Esophagus muscularis mucosa (tissue), 4 donors: ENCODE measurements at places on chromosomes 12 and 14. TPM values are rescaled to one million over a fixed set of nuclear protein-coding genes. Genes with fewer than 3 reads are reported as not detected.

- H3K27me3 ChIP-seq, result no peaks in the 10 kb centered on the region
- H3K27ac ChIP-seq, result no peak overlapping the region
- no peak overlapping the region for H3K4me3 ChIP-seq
These were observed 90.4 kb downstream of the PPP2R5C start for GRCh38 chr14:101851736-101852405.

GRCh38 chr12:24701343-24701742 is 247.6 kb downstream of the BCAT1 start:
- no peak for DNase-seq
- no peak overlapping the region for H3K4me3 ChIP-seq
- H3K27me3 ChIP-seq, result no peaks in the 10 kb centered on the region
- no peaks in the 10 kb centered on the region for H3K4me1 ChIP-seq

DNA sequence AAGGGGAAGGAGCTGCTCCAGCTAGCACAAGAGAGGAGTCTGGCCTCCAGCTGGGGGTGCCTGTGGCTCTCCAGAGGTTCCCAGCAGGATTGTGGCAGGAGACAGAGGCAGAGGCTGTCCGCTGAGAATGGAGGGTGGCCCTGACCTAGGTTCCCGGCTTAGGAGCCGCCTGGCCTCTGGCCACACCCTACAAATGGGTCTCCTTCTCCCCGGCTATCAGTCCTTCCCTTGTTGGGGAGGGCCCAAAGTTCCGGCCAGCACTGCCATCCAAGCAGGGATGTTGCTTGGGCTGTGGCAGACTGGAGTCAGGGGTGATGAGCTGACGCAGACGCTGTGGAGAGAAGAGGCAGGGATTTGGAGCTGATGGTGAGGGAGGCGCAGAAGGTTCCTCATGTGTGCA is 23.1 kb downstream of the SLC6A12 start:
- H3K4me1 ChIP-seq, result peaks cover 18% of the 10 kb centered on the region
- H3K36me3 ChIP-seq, result no peaks in the 10 kb centered on the region
- DNase-seq, result no peak
- peaks cover 62% of the 10 kb centered on the region for H3K27me3 ChIP-seq

GRCh38 chr12:104834607-104835006 is 123.5 kb downstream of the SLC41A2 start:
- no peaks in the 10 kb centered on the region for H3K36me3 ChIP-seq
- no peak overlapping the region for H3K4me3 ChIP-seq
- H3K27me3 ChIP-seq, result no peaks in the 10 kb centered on the region

DNA sequence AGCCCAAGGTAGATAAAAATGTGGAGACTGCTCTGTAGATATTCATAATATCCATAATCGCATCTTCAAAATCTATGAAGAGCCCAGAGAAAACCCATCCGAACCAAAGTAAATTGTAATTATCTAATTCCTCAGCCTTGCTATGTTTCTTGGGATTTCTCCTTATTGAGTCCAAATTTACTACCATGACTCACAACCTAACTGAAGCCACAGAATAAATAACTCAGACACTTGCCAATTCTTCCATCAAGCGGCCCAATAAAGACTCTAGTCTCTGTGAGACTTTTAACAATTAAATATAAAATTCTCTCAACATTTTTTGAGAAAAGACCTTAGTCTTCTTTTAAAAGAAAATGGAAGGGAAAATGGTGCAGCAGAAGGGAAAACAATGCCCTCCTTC is 409.8 kb downstream of the DAD1 start:
- no peak for DNase-seq
- no peaks in the 10 kb centered on the region for H3K4me1 ChIP-seq
- no peak overlapping the region for H3K4me3 ChIP-seq
- no peaks in the 10 kb centered on the region for H3K27me3 ChIP-seq

DNA sequence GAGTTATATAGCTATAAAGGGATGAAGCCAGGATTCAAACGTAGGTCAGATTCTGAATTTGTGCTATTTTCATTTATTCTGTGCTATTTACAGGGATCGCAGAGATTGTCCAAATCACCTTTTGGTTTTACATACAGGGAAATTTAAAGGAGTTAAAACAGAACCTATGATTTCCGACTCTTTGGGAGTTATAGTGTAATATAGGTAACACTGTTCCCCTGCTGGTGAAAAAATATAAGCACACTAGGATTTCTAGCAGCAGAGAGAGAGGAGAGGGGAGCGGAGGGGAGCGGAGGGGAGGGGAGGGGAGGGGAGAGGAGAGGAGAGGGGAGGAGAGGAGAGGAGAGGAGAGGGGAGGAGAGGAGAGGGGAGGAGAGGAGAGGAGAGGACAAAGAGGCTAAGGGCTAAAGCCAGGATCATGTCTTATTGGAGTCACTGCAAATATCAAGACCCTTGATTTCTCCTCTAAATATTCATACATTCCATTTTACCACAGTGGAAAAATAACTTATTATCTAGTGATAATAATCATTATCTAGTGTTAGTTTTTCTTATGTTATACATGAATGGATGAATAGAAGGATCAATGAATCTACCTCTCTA is 46.2 kb upstream of the KCNH5 start:
- H3K36me3 ChIP-seq, result no peaks in the 10 kb centered on the region
- H3K27me3 ChIP-seq, result no peaks in the 10 kb centered on the region
- no peaks in the 10 kb centered on the region for H3K4me1 ChIP-seq
- H3K27ac ChIP-seq, result no peak overlapping the region
- no peak for DNase-seq
- no peak overlapping the region for H3K4me3 ChIP-seq

DNA sequence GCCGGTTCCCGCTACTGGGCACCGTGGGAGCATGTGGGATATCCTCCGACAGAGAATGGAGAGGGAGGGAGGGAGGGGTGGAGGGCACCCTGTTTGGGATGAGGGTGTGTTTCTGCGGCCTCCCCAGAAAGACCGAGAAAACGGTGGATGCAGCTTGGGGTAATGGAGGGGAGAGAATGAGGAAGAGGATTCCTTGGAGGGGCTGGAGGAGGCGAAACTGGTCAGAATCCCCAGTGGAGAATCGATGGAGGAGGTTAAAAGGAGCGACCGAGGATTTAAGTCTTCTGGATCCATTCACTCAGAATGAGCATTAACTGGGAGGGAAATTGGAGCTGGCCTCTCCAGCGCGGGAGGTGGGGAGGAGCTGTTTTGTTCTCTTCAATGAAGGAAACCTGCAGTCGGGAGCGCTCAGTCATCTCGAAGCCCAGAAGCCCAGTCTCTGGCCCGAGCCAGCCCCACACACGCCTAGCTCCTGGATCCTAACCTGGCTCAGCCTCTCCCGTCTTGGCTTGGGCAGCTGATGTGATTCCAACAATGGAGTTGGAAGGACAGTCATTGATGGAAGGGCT is 581 bp downstream of the ARG2 start:
- H3K27me3 ChIP-seq, result no peaks in the 10 kb centered on the region
- no peak for DNase-seq
- H3K4me3 ChIP-seq, result peak overlapping the region; percentile 67
- peaks cover 38% of the 10 kb centered on the region for H3K4me1 ChIP-seq
- peak overlapping the region; percentile 71 for H3K27ac ChIP-seq
- no peaks in the 10 kb centered on the region for H3K36me3 ChIP-seq

DNA sequence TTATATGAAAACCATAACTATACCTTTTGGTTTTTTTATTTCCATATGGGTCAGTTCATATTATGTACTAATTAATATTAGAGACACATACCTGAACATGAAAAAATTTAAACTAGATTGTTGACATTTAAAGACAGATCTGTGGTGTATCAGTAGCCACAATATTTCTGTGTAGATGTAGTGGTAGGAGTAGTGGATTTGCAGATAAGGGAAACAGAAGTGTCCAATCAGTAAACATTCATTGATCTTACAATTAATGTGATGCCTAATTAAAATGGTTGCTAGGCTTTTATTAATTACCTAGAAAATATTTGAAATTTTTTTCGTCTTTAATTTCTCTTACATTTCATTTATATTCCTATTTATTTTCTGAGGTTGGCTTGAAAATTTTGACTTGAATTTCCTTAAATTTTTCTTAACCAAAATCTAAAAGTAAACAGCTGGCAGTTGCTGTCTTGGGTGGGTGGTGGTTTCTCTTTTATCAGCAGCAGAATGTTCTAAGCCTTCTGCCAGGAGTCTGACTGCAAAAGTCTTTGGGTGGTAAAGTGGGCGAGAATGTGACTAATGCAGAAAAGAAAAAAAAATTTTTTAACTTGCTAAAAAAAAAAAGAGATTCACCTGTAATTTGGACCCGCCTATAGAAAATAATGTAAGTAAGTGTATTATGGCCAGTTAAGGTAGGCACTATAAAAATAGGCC is 2.4 kb downstream of the FGFR1OP2 start:
- no peak for DNase-seq
- no peaks in the 10 kb centered on the region for H3K36me3 ChIP-seq

- H3K27me3 ChIP-seq, result no peaks in the 10 kb centered on the region
- H3K36me3 ChIP-seq, result no peaks in the 10 kb centered on the region
- no peak overlapping the region for H3K27ac ChIP-seq
These were observed 33.1 kb upstream of the DICER1 start for GRCh38 chr14:95190346-95190840.

DNA sequence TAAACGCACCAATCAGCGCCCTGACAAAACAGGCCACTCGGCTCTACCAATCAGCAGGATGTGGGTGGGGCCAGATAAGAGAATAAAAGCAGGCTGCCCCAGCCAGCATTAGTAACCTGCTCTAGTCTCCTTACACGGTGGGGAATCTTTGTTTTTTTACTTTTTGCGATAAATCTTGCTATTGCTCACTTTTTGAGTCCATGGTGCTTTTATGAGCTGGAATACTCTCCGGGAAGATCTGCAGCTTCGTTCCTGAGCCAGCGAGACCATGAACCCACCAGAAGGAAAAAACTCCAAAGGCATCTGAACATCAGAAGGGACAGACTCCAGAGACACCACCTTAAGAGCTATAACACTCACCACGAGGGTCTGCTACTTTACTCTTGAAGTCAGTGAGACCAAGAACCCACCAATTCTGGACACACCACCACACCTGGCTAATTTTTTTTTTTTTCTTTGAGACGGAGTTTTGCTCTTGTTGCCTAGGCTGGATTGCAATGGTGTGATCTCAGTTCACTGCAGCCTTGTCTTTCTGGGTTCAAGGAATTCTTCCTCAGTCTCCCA is 6.9 kb upstream of the COPS7A start:
- H3K4me3 ChIP-seq, result no peak overlapping the region
- no peak overlapping the region for H3K27ac ChIP-seq

GRCh38 chr14:36268121-36268520 is 52.3 kb downstream of the MBIP start:
- H3K27me3 ChIP-seq, result no peaks in the 10 kb centered on the region
- no peaks in the 10 kb centered on the region for H3K36me3 ChIP-seq
- DNase-seq, result no peak
- no peak overlapping the region for H3K4me3 ChIP-seq
- no peak overlapping the region for H3K27ac ChIP-seq
- H3K4me1 ChIP-seq, result no peaks in the 10 kb centered on the region

DNA sequence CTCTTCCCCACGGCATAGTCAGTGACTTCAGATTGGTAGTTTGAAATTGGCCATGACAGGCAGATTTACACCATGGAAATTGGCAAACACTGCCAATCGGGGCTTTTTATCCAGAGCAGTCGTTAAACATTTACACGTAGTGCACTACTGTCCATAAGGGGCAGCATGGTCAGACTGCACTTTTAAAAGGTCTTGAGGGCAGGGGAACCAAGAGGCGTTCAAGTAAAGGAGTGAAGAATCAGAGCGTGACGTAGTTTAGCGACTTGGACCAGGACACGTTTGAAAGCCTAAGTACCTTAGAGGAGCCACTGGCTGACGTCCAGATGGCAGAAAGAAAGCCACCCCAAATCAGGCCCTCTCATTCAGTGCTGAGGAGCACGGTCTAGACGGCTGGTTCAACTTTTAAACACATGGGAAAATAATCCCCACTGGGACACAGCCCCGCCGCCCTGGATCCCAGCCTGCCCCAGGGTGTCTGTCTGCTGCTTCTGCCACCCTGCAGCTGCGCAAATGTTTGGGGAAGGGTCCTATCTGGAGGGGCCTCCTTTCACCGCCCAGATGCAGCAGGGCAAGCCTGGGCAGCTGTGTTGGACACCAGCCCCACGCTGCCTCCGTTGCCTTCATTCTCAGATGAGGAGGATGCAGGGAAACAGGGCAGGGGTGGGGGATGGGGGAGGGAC is 52.5 kb upstream of the PPP2R5C start:
- no peaks in the 10 kb centered on the region for H3K36me3 ChIP-seq
- no peak overlapping the region for H3K27ac ChIP-seq
- H3K4me3 ChIP-seq, result no peak overlapping the region
- peaks cover 27% of the 10 kb centered on the region for H3K4me1 ChIP-seq
- peak; percentile 53 for DNase-seq

GRCh38 chr14:65042731-65043372 is 56.2 kb downstream of the FNTB start:
- H3K4me3 ChIP-seq, result no peak overlapping the region
- DNase-seq, result no peak
- peaks cover 26% of the 10 kb centered on the region for H3K36me3 ChIP-seq
- H3K27ac ChIP-seq, result no peak overlapping the region

GRCh38 chr12:76307083-76307482 is 41.1 kb downstream of the BBS10 start:
- DNase-seq, result no peak
- H3K27ac ChIP-seq, result no peak overlapping the region
- H3K4me1 ChIP-seq, result no peaks in the 10 kb centered on the region
- H3K27me3 ChIP-seq, result no peaks in the 10 kb centered on the region

GRCh38 chr12:112061137-112061536 is 47.4 kb downstream of the NAA25 start:
- H3K27me3 ChIP-seq, result no peaks in the 10 kb centered on the region
- H3K4me3 ChIP-seq, result no peak overlapping the region
- H3K4me1 ChIP-seq, result no peaks in the 10 kb centered on the region
- peaks cover 99% of the 10 kb centered on the region for H3K36me3 ChIP-seq

GRCh38 chr14:92877757-92878431 is 45.1 kb upstream of the CHGA start:
- H3K36me3 ChIP-seq, result no peaks in the 10 kb centered on the region
- no peak overlapping the region for H3K27ac ChIP-seq
- H3K27me3 ChIP-seq, result no peaks in the 10 kb centered on the region
- no peak overlapping the region for H3K4me3 ChIP-seq
- DNase-seq, result no peak

- DNase-seq, result no peak
- no peak overlapping the region for H3K27ac ChIP-seq
- no peaks in the 10 kb centered on the region for H3K4me1 ChIP-seq
- H3K36me3 ChIP-seq, result no peaks in the 10 kb centered on the region
These were observed 17.7 kb downstream of the SMCO2 start for GRCh38 chr12:27464220-27464554.

- peak; percentile 90 for DNase-seq
- H3K4me1 ChIP-seq, result peaks cover 19% of the 10 kb centered on the region
- H3K4me3 ChIP-seq, result no peak overlapping the region
- no peaks in the 10 kb centered on the region for H3K36me3 ChIP-seq
- no peaks in the 10 kb centered on the region for H3K27me3 ChIP-seq
These were observed 197.0 kb upstream of the AMIGO2 start for GRCh38 chr12:47276621-47277309.

- no peak overlapping the region for H3K27ac ChIP-seq
- H3K36me3 ChIP-seq, result no peaks in the 10 kb centered on the region
- no peaks in the 10 kb centered on the region for H3K27me3 ChIP-seq
- no peak overlapping the region for H3K4me3 ChIP-seq
These were observed 273.3 kb downstream of the ALG10 start for GRCh38 chr12:34295366-34296142.

GRCh38 chr14:105525326-105525725 is 1.1 kb upstream of the TMEM121 start:
- H3K36me3 ChIP-seq, result no peaks in the 10 kb centered on the region
- H3K4me1 ChIP-seq, result peaks cover 46% of the 10 kb centered on the region
- no peak overlapping the region for H3K4me3 ChIP-seq

Gene KCNC2
- 0.17 TPM for total RNA-seq

Gene PUS7L
- total RNA-seq, result 6.4 TPM

Gene ETFBKMT
- 3.7 TPM for total RNA-seq

Gene SDR9C7
- 0.42 TPM for total RNA-seq

Gene STYK1
- 0.50 TPM for total RNA-seq

Gene NRDE2
- 12.4 TPM for total RNA-seq
